NCI-H2081 treated with DMSO at 0.1 percent for 48 hours (cell line): ENCODE measurements at places on chromosomes 16 and 17.

DNA sequence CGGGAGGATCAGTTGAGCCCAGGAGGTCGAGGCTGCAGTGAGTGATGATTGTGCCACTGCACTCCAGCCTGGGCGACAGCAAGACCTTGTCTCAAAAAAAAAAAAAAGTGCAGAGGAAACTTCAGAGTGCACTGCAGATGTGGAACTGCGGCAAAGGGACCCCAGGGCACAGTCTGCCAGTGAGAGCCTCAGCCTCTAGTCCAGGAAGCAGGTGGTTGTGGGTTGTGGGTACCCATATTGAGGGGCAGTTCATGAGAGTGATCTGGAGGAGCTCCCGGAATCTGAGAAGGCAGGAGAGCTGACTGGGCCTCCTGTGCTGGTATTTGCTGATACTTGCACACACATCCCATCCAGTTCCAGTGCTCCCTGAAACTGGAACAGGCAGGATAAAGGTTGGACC, 13.1 kb downstream of the FOXN1 start:
- no peak for DNase-seq

DNA sequence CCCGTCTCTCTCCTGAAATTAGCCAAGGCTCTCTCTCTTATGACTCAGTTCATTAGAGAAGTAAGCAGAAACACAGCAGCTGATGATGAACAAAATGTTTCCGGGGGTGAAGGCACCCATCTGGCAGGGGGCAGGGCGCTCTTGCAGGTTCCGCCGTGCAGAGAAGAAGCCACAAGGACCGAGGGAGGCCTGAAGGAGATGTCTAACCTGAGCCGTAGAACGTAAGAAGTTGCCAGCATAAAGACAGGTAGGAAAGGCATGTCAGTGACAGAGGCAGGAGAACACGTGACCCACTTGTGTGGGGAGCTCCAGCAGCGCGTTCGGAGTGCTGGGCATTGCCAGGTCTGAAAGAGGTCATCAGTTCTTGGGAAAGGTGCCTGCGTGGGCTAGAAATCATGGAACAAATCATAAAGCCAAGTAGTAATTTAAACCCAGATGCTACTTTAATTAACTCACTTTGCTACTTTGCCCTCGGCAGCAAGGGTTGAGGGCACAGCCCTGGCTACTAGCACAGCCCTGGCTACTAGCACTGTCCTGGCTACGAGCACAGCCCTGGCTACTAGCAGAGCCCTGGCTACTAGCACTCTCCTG, 198.6 kb downstream of the RPTOR start:
- no peak for DNase-seq

DNA sequence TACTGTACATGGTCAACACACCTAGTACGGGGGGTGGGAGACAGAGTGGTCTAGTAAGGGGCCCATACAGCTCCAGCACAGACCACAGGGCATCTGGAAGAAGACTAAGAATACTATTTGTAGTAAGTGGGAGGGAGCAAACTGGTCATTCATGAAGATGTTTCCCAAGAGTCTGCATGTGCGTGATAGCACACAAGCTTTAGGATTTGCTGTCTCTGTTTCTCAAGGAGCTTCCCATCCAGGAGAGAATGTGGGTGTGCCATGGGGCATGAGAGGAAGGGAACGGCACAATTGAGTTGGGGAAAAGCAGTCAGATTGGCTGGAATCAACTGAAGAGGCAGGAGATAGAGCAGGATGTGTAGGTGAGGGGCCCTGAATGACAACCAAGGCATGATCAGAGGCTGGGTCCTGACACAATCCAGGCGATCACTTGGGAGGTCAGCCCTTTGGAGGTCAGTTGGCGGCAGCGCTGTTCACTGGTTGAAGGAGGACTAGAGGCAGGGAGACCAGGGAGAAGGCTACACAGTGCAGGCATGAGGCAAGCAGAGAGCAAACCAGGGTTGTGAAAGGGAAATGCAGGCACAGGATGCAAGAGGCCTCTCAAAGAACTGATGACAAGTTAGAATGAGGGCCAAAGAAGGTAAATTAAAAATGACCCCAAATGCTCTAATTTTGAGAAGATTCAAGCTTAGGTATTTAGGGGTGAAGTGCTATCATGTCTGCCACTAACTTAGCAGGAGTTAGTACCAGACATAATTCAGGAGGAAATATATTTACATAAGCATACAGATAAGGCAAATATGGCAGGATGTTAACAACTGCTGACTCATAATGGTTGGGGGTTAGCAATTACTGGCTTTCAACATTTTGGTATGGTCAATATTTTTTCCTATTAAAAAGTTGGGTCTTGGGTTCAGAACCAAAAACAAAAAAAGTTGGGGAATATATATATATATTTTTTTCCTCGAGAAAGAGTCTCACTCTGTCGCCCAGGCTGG, 10.3 kb downstream of the UBE2O start:
- DNase-seq: no peak

- DNase-seq: no peak
Measured at GRCh38 chr16:58105631-58106030, 23.6 kb downstream of the CFAP20 start.

- no peak for DNase-seq
Measured at GRCh38 chr17:31997005-31997404, 10.2 kb upstream of the LRRC37B start.

DNA sequence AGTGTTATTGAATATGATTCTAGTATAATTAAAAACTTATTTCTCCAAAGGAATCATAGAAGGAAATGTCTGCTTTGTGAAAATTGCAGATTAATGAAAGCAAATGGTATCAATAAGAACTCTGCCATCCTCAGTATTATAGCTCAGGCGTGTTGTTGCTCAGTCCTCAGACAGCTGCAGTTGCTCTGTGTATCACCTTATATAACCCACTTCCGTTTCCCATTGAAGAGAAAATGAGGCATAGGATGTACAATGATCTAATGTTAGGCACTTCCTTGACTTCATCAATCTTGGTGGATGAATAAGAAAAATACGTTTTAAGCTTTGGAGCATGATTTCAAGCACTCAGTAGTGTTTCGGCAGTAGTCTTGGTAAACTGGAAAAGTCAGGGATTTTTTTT, 14.1 kb downstream of the MFSD11 start:
- no peak for DNase-seq

DNA sequence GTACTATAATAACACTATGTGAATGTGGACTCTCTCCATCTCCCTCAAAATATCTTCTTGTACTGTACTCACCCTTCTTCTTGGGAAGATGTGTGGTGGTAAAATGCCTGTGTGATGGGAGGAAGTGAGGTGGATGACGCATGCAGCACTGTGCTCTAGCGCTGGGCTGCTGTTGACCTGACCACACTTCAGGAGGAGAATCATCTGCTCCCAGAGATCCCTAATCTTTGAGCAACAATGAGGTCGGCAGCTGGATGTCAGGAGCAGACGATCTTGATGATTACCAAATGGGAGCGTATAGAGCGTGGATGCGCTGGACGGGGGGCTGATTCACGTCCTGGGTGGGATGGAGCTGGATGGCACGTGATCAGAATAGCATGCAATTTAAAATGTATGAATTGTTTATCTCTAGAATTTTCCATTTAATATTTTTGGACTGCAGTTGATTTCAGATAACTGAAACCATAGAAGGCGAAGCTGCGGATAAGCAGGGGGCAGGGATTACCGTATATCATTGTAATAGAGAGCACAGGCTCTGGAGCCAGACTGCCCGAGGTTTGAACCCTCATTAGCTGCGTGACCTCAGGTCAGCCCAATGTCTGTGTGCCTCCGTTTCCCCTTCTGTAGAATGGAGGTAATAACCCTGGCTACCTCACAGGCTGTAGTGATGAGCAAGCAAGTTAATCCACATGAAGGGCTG, 23.7 kb upstream of the CYLD start:
- no peak for DNase-seq

DNA sequence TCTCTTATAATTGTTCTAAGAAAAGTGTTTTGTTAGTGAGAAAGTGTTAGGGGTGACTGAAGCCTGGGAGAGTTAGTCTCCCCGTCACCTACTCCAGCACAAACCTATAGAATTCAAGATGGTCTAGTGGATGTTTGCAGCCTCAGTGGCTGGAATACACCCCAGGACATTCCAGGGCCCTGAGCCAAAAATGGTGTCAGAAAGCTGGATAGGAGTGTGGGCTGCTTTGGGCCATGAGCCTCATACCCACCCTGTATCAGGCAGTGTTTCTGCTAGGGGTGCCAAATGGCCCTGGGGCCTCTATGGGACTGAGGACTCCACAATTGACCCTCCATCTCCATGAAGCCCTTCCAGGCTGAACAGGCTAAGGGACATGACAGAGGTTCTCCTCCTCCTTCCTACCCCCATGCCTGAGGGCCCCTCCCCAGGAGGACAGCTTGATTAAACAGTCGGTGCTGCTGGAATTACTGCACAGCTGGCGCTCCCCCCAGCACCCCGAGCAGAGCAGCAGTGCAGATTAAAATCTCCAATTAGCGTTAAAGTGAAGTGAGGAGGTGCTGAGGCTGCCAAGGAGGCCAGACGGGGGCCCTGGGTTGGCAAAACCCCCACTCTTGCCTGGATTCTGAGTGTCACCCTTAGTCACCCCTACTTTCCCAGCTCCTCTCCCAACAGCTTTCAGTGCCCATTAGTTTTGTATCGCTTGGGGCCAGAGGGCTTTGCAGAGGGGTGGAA, 59.1 kb downstream of the NEUROD2 start:
- DNase-seq: no peak

- no peak for DNase-seq
Measured at GRCh38 chr16:12538667-12539091, 265.0 kb downstream of the CPPED1 start.

- DNase-seq: no peak
Measured at GRCh38 chr17:57899391-57899790, 49.5 kb upstream of the MRPS23 start.

DNA sequence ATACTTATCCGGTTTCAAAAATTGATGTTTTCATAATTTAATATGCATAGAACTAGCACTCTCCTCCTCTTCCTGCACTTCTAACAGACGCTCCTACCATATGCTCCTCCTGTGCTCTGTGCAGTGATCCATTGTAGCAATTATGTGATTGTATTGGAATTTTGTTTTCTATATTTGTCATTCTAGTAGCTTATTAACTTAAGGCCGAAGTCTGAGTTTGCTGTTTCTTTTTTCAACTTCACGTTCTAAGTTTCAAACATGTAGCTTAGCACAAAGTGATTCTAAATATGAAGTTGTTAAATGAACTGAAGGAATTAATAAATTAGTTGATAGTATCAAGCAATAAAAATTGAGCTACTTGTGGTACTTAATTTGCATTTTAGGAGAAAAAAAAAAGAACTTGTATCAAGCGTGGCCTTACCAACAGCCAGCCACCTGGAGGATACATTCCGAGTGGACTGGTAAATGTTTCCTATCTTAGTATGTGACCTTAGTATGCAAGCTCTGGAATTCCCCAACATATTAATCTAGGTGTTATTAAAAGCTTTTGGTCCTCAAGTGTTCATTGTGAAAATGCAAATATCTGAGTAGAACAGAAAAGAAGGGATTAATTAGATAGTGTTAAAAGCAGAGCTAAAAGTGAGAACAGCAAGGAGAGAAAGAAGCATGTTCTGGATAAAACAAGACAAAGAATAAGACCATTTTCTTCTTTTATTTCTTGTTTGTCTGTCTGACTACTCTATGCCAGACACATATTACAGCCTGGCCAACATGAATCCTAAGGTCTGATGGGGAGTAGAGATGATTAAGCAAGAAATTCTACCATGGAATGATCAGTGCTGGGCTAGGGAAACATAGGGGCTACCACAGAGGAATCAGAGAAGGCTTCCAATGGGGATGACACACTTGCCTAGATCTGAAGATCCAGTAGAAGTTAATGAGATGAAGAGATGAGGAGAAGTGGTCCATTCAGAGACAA, 290.4 kb upstream of the MON1B start:
- DNase-seq: no peak

- peak; percentile 81 for DNase-seq
Measured at GRCh38 chr17:73800893-73801292, 156.6 kb upstream of the SDK2 start.

- no peak for DNase-seq
Measured at GRCh38 chr17:74031316-74032090, 172.0 kb upstream of the RPL38 start.

GRCh38 chr16:87706278-87707000, 59.3 kb downstream of the KLHDC4 start:
- peak; percentile 7 for DNase-seq

DNA sequence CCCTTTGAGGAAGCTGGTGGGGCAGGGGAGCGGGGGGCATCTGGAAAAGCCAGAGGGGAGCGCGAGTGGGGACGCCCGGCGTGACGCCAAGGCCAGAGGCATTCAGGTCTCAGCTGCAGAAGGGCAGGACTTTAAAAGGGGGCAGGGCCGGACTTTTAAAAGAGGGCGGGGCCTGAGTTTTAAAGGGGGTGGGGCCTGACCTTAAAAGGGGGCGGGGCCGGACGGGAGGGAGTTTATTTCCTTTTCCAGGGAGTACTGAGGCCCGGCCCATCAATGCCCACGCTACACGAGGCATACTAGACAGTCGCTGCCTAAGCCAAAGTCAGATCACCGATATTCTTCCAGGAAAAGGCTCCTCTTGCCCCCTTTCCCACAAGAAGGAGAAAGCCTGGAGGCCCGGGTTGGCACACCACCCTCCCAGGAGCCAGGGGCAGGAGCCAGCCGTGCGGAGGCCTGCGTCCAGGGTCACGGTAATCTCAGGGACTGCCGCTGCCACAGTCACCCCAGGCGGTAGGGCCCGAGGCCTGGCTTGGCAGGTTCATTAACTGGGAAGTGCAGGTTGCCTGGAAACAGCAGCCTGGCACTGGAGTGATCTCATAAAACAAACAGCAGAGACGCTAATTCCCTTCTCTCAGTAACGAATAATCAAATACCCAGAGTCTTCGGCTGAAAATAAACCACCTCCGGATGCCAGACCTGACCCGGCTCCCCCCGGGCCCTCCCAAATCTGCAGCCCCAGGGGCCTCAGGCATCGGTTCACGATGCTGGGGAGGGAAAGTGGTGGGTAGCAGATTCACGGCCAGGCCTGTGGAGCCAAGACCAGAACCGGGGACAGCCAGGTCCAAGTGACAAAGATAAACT, 90.7 kb downstream of the TIMM22 start:
- DNase-seq: peak; percentile 68

DNA sequence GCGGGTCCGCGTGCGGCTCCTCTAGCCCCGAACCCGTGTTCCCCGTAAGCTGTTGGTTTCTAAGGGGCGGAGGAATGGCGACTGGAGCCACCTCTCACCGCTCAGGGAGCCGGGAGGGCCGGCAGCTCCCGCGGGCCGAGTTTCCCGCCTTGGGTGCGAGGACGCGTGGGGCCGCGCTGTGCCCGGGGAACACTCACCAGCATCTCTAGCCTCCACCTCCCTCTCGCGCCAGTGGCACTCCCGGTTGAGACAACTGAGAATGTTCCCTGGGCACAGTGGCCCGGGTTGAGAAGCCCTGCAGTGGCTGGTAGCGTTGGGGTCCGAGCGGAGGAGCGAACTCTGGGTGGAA, 560 bp downstream of the TELO2 start:
- no peak for DNase-seq

- no peak for DNase-seq
Measured at GRCh38 chr16:54236773-54237172, 49.8 kb downstream of the IRX3 start.

GRCh38 chr17:51165680-51166197, 472 bp upstream of the NME2 start:
- DNase-seq: no peak

DNA sequence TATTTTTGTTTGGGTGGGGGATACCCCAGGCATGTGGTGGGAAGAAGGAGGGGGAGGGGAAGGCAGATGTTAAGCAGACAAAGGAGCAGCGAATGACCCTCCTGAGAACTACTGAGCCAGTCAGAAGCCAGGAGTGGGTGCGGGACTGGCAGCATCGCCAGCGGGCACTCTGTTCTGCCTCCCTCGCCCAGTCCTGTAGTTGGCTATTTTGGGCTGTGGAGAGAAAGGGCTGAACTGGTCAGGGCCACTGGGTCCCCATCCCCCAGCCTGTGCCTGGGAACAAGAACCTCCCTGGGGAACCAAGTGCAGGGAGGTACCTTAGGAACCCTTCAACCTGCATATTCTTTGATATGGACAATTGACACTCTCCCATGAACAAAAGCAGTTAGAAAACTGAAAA, 6.4 kb downstream of the LRRC3C start:
- no peak for DNase-seq
